ENCODE measurements at places on chromosomes 12 and 14. TPM values are rescaled to one million over a fixed set of nuclear protein-coding genes. Genes with fewer than 3 reads are reported as not detected.

CLEC2D gene
- total RNA-seq: 151 TPM

STYK1 gene
- total RNA-seq: not detected

TMED10 gene
- 195 TPM for total RNA-seq

AVPR1A gene
- 5.5 TPM for total RNA-seq

EIF2S3B gene
- total RNA-seq: 0.50 TPM

EPS8 gene
- 2.4 TPM for total RNA-seq

SLC8A3 gene
- total RNA-seq: 2.2 TPM

VRTN gene
- total RNA-seq: not detected

CDC42BPB gene
- 16.3 TPM for total RNA-seq

OR4E2 gene
- not detected for total RNA-seq

CCDC85C gene
- total RNA-seq: 8.3 TPM

Data from T-helper 17 cell (primary cell).